ENCODE measurements at places on chromosomes 13 and 19. TPM values are rescaled to one million over a fixed set of nuclear protein-coding genes. Genes with fewer than 3 reads are reported as not detected.

The PRODH2 gene
- total RNA-seq, result not detected

DNA sequence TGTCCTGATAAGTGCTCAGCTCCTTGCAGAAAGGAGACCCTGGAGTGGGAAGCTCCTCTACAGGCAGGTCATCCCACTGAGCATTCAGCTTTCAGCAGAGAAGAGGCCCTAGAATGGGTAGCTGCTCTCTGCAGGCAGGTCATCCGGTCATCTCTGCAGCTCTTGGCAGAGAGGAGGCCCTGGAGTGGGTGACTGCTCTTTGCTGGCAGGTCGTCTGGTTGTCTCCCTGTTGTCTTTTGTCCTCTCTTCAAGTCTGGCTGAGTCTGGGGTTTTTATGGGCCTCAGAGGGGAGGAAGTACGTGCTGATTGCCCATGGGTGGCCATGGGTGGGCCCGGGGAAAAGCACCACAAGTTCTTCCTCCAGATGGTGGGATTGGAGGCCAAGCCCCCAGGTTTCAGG is 250.3 kb upstream of the EDNRB start:
- DNase-seq, result no peak

- DNase-seq, result no peak
These were observed 14.8 kb downstream of the AXL start for GRCh38 chr19:41233748-41234240.

DNA sequence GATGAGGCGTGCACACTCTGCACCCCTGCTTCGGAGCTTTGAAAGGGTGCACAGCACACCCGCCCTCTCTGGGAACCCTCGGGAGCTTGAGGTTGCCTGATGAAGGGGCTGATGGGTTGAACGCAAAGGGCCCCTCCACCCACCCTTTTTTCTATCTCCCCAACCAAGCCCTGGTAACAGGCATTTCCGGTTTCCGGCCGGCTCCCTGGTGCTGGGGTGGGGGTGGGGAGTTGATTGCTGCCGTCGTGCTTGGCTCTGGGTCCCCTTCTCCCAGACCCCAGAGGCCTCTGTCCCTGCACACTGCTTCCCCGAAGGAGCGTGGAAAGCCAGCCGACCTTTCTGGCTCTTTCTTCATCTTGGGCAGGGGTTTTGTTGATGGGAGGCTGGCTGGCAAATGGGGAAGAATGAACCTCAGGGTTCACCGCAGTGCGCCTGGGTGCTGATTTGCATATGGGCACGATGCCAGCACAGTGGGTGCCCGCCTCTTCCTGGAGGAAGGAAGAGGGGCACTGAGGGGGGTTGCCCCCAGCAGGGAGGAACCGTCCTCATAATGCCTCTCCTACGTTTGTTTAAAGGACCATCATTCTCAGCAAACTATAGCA is 29.1 kb downstream of the VAV1 start:
- DNase-seq, result peak; percentile 94

DNA sequence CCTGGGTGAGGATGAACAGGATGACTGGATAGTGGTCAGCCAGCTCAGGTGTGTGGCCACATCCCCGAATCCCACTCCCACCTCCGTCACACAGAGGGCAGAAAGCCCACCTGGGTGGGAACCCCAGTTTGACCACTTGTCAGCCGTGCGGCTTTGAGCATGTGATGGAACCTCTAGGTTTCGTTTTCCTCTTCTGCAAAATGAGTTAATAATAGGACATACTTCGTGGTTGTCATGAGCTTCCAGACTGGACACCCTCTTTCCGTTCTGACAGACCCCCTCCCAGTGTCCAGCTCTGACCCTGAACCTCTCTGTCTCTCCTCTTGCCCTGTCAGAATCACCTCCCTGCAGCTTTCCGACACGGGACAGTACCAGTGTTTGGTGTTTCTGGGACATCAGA is 1.8 kb downstream of the AXL start:
- no peak for DNase-seq

GRCh38 chr19:46193678-46194077 is 35.9 kb upstream of the IGFL1 start:
- DNase-seq, result no peak
